Activated T-helper 9 cell treated with anti-CD3 and anti-CD28 coated beads, Interleukin-2, amount 50 U/mL, for 16 hours (primary cell): ENCODE measurements at places on chromosomes 11 and 22.

GRCh38 chr11:11482730-11483129, 129.7 kb upstream of the CSNK2A3 start:
- no peak for DNase-seq

DNA sequence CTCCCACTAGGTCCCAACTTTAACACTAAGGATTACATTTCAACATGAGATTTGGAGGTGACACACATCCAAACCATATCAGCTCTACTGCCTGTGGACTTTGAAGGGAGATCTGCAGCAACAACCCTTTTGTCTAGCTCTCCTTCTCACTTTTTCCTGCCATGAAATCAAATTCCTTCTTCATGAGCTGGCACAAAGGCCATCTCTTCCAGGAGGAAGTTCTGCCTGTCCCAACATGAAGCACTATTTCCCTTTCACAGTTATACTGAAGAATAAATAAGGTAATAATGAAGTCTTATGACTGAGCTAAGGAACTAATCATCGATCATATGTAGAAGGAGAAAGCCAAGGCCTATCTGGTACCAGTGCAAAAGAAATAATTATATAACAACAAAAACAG, 253.5 kb upstream of the TENM4 start:
- DNase-seq: no peak

GRCh38 chr11:120773501-120774031, 250.3 kb upstream of the TBCEL start:
- no peak for DNase-seq

GRCh38 chr22:40491990-40492631, 121.7 kb downstream of the SGSM3 start:
- no peak for DNase-seq

GRCh38 chr11:12540913-12541582, 133.2 kb upstream of the TEAD1 start:
- no peak for DNase-seq

DNA sequence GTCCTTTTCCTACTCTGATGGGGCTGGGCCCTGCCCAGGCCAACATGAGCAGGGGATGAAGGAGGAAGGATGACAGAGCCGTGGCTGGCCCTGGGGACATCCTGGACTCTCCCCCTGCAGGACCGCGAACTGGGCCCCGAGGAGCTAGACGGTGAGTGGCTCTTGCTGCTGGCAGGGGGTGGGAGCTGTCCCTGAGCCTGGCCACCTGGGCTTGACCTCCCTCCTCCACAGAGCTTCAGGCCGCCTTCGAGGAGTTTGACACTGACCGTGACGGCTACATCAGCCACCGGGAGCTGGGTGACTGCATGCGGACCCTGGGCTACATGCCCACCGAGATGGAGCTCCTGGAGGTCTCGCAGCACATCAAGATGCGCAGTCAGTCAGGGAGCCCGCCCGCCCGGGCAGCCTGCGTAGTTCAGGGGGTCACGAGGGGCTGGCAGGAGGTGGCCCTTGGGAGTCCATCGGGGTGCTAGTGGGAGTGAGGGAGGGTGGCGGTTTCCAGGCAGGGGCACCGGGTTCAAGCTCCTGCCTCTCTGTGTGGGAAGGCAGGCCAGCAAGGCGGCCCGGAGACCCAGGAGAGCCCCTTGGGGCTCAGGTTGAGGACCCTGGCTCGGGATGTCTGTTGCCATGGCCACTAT, 1.0 kb downstream of the CABP4 start:
- DNase-seq: no peak

DNA sequence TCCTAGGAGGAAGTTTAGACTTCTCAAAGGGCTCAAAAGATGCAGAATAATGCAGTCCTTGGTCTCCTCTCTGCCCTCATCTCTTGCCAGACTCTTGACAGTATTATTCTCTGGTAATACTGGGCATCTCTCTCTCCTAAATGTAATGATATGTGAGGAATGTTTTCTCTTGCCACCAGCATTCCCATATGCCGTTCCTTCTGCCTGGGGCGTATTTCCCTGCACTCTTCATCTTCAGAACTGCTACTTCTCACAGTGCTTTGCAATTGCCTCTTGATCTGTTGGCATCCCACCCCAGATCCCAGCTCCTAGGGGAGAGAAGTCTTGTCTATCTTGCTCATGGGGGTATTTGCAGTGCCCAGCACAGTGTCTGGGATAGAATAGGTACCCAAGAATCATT, 107.4 kb downstream of the RASSF10 start:
- DNase-seq: no peak

- no peak for DNase-seq
These were observed 92.5 kb downstream of the DSCAML1 start for GRCh38 chr11:117704395-117705100.
